Memory B cell (primary cell): ENCODE measurements at places on chromosomes 4 and X.

- no peak for DNase-seq
Measured at GRCh38 chr4:137414802-137415201, 117.5 kb downstream of the PCDH18 start.

GRCh38 chr4:57147335-57148060 is 37.3 kb upstream of the IGFBP7 start:
- no peak for DNase-seq

GRCh38 chr4:138085736-138086305 is 156.3 kb downstream of the SLC7A11 start:
- no peak for DNase-seq

DNA sequence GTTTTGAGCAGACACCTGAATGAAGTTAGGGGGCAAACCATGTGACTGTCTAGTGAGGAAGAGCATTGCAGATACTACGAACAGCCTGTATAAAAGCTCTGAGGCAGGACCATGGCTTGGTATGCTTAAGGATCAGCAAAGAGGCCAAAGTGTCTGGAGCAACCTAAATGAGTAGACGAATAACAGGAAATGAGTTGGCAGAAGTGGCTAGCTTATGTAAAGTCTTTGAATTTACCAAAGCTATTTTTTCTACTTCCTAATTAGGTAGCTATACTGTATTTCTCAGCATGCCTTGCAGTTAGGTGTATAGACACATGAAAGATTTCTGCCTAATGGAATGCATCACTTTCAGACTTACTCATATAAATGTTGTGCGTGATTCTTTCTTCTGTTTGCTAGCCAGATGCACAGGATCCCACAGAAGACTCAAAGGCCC is 9.3 kb upstream of the GPRIN3 start:
- DNase-seq, result no peak

DNA sequence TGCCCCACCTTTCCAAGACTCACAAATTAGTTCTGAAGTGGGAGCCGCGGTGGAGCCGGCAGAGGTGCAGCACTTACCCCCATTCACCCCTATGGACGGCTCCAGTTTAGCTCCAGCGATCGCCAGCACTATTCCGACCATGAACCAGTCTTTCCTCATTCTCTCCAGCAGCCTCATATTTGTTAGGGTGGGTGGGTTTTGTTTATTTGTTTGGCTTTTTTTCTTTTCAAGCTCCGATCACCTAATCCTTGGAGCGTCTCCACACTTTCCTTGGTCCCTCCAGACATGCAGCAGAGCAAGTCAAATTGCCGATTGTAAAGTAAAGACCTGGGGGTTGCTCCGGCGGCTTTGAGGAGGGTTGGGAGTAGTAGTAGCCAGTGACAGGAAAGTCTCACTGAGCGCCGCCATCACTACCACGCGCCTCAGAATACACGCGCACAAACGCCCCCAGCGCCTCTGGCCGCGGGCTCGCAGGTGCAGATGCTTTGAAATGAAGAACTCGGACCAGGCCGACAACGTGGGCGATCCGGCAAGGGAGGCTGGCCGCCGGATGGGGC is at the start of gene SLC10A7:
Gene SLC10A7 (minus strand): TSS at position 400 of the 557 bp plus-strand sequence. CDS start 223 bp downstream, at position 177.
- peak; percentile 68 for DNase-seq

DNA sequence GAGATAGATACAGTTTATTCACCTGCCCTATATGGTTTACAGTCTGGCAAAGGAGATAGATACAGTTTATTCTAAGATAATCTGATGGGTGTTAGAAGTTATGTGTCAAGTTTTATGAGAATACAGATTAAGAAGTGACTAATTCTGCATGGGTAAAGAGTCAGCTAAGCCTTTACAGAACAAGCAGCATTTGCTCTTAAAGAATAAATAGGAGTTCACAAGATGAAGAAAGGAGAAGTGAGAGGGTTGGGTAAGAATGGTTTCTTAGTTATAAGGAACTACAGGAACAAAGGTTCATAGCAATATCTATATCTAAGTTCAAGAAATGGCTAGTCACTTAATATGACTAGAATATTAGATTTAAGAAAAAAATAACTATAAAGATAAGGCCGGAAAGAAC is 47.6 kb downstream of the THOC2 start:
- DNase-seq, result no peak
